ENCODE measurements at places on chromosomes 7 and 10.

DNA sequence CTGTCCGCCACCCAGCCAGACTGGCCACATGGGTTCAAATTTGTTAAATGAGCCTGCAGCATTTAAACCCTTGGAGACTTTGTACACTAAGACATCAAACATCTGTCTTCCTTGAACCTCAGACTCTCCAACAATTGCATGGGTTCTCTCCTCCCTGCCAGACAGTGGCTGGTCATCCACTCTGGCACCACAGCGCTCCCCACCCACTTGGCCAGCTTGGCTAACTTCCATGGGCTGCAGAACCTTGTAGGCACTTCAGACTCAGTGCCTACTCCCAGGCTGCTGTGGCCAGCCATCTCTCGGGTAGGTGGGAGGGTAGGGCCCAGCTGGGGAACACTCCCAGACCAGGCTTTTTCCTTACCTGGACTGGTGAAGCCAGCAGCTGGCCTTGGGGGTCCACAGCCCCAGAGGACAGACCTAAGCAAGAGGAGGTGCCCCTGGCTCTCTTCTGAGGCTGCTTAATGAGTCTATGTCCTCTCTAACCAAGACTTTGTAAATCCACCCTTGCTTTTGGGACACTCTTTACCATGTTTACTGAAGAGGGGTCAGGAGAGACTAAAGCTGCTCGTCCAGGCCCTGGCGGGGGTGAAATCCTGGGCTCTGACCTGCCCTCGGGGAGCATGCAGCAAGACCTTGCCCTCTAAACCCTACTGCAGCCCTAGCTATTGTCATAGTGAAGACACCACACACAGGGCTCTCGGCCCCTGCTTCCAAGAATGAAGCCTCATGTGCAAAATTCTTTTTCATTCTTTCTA is 82.7 kb downstream of the ARHGAP22 start:
- no peak for DNase-seq

DNA sequence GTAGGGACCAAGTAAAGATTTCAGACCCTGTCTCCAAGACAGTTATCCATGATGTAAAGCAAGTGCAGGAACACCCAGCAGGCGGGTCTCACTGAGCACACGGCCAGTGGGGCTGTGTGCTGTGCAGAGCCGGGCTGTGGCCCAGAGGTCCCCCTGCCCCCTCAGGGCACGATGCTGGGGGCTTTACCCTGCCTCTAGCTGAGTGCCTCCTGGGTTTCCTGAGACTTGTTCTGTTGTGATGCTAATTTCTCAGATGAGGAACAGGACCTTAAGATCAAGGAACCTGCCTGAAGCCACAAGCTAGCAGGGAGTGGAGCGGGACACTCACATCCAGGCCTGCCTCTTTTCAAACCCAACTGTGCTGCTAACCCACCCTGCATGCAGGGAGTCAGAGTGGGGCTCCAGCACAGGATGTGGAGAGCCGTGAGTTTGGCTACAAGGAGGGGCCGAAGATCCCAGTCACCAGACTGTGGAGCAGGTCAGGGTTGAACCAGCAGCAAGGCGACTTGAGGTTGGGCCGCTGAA is 76.1 kb upstream of the LYZL2 start:
- peak; percentile 24 for DNase-seq

- no peak for DNase-seq
Observed at GRCh38 chr10:97062456-97062855, 123.3 kb downstream of the SLIT1 start.

- DNase-seq: no peak
Observed at GRCh38 chr10:614790-615582, 74.5 kb downstream of the DIP2C start.

DNA sequence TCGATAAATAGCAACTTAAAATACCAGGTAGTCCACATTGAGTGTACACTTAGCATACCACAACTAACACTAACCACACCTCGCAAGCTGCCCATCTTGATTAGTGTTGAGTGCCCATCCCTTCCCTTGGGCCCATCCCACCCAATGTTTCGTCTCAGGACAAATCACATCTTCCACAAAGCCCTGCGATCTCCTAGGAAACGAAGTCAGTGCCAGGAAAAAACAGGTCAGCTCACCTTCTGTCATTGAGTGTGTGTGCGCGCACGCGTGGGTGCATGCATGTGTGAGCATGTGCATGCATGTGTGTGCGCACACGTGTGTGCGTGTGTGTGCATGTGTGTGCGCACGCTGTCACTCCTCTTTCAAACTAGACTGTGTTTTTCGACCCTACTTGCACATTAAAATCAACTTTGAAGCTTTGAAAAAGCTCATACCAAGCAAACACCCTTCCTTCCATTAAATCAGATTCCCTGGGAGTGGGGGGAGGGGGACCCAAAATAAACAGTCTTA is 48.8 kb upstream of the OPALIN start:
- DNase-seq: no peak

DNA sequence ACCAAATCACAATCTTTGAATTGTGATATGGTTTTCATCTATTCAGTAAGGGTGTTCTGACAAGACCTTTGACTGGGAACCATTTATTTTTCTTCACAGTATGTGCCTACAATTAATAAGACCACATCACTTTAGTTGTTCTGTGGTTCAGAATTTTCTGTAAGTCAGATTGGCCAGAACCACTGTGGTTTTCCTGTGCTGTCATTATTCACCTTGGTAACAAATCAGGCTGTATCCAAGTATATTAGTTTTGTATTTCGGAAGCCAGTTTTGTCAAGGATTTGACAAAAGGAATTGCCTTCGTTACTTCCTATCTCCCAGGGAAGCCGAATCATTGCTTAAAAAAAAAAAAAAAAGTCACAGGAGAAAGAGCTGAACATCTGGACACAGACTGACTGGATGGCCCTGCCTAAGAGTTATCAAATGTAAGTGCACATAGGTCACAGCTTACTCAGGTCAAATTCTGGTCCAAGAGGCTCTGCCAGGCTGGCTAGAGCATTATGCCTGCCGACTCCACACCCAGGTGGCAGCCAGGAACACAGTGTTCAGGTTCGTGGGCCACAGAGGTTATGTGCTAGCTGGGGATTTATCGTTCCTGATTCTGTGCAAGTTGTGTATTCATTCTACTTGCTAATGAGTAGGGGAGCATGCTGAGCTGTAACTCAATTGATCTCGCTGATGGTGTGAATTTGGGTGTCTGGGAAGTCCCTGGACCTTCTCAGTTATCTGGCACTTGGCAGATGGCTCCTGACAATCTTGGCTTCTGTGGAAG is 175.3 kb downstream of the JAZF1 start:
- peak; percentile 95 for DNase-seq

- no peak for DNase-seq
Observed at GRCh38 chr7:99244939-99245338, 27.7 kb upstream of the MYH16 start.

GRCh38 chr10:117899181-117899683 is 147.5 kb downstream of the RAB11FIP2 start:
- DNase-seq: no peak

- no peak for DNase-seq
Observed at GRCh38 chr7:2681929-2682799, 5.8 kb upstream of the AMZ1 start.

DNA sequence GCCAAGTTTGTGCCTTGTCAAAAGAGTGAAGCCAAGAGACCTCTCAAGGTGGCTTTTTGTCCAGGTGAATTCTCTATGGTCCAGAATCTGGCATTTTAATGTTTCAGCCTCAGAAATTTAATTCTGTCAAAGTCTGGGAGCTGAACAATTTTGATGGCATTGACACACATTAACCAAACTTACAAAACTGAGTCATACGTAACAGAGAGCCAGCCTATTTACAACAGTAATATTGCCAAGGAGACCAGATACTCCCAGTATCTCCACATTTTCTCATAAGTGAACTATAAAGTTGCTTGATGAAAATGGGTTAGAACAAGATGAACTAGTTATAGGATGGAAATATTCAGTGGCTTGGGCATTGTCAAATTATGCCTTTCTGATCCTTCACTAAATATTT is 43.8 kb downstream of the PDE6C start:
- no peak for DNase-seq

DNA sequence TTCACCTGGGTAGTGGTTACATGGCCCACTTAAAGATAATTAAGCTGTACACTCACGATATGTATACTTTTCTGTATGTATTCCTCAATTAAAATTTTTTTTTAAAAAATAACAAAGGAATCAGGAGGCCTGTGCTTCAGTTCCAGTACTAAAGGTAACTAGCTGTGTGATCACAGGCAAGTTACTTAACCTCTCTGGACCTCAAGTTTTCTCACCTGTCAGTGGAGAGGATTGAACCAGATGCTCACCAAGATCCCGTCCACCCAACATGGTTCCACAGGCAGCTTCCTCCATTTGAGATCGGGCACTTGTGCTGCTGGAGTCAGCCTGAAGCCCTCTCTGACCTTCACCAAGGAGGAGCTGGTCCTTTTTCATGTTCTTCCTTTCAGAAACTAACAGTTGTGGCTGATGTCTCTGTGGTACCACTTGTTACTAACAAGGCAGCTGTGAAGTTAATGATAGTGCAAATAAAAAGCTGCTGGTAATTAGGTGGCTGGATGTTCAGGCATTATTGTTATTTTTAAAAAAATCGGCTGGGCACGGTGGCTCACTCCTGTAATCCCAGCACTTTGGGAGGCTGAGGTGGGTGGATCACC is 29.4 kb upstream of the SMNDC1 start:
- no peak for DNase-seq

DNA sequence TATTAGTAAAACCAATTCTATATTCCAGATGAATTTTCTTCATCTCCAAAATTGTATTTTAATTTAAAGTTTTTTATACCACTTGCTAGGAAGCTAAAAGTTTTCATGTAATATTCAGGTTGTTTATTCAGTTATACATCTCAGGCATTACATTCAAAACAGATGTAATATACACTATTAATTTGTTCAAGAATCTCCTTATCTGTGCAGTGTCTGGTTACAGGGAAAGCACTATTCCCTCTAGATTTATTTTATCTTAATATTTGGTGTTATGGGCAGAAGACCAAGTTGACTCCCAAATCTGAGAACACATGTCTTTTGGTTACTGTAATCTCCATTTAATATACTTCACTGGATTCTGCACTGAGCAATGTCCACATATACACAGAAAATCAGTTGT is 953.4 kb downstream of the ANKRD7 start:
- DNase-seq: no peak

GRCh38 chr7:66100408-66101050 is 14.1 kb upstream of the CRCP start:
- DNase-seq: no peak

DNA sequence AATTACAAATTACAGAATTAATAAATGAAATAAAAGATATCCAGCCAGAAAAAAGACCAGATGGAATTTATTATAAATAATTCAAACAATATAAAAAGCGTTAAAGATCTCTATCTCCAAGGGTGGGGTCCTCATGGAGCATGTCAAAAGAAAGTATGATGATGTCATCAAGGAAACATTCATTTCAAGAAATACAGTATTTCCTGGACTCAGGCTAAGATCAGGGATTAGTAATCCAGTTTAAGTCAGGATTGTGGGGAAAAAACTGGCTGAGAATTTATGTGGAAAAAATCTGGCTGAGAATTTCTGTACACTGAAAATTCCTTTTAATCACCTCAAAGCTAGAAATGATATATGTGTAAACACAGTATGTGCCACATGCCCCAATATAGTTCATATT is 1075.3 kb downstream of the XPNPEP1 start:
- no peak for DNase-seq

DNA sequence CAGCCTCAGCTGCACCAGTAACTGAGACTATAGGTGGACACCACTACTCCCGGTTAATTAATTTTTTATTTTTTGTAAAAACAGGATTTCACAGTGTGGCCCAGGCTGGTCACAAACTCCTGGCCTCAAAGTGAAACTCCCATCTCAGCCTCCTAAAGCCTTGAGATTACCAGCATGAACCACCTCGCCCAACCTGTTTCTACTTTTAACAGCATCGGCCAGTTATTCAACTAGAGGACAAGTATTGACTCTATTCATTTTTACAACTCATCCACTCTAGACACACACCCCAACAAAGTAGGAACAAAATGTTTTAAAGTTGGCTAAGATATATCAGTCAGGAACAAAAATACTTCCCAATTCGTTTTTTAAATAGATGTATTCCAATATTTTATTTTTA is 334.8 kb downstream of the PARD3 start:
- no peak for DNase-seq

DNA sequence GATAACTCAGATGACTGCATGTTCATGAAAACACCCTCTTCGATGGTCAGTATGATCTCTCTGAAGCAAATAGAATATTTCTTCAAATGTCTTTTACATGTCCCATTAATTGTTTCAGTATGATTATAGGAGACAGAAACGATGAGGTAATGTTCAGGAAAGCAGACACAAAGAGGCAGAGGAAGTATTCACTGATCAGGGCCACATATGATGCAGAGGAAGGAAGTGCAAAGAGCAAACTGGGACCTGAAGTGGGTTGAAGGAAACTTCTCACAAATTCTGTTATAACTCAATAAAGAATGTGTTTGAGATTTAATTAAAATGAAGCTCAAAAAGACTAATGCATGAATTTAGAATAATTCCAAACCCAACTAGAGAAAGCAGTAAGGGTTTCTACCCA is 70.5 kb downstream of the TES start:
- DNase-seq: no peak

GRCh38 chr10:110032801-110033700 is 25.3 kb downstream of the ADD3 start:
- no peak for DNase-seq

DNA sequence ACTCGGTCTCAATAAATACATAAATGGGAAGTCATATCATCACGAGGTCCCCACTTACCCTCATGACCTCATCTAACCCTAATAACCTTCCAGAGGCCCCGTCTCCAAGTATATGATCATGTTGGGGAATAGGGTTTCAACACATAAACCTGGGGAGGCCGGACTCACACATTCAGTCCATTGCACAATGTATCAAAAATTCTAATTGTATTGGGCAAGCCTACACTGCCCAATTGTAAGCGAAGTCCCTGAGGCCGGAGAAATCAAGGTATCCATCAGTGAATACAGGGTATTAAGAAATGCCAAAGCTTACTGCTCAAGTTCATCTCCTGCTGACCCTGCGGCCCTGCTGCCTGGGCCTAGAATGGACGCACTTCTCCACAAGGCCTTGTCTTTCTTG is 69.6 kb downstream of the PARP12 start:
- DNase-seq: no peak

- DNase-seq: no peak
Observed at GRCh38 chr10:104981995-104982394, 340.9 kb downstream of the SORCS3 start.

DNA sequence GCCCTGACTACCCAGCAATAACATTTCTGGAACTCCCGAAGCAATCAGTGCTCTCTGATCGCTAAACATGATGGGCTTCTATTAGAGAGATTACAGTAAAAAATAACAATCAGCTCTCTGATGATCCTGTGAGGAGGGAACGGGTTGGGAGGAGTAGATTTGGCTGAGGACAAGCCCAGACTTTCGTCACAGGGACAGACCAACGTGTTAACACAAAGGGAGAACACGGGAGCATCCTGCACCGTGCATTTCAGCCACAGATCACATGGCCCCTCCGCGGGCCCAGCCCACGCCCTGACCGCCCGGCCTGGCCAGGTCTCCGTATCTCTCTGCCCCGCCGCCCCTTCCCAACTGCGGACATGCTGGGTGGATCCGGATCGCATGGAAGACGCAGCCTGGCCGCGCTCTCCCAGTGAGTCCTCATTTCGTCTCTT is 95.0 kb upstream of the AGBL3 start:
- DNase-seq: peak; percentile 97

- no peak for DNase-seq
Observed at GRCh38 chr7:77368974-77369373, 47.2 kb downstream of the GSAP start.

GRCh38 chr7:21507627-21508343 is 35.1 kb upstream of the DNAH11 start:
- DNase-seq: peak; percentile 65

Data from mesendoderm (in vitro differentiated cells).